Stimulated activated CD4-positive, alpha-beta T cell treated with anti-CD3 and anti-CD28 coated beads, Interleukin-12 subunit alpha, Interleukin-12 subunit beta, amount 100 ng/mL, for 24 hours (primary cell): ENCODE measurements at places on chromosomes 7 and 10.

DNA sequence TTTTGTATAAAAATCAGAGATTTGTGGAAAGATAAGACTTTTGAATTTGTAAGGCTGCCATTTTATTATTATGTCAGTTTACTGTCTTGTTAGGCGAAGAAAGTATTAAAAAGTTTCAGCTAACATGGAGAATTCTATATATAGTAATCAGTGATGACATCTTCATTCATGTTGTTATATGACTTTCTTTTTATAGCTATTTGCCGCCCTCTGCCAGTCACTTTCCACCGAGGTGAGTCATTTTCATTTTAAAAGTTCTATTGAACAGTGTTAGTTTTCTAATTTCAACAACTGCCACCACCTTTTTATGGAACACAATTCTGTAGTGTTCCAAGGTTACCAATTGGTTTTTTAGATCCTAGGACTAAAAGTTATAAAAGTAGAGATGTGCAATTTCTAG lies 11.8 kb downstream of the CUTC start:
- DNase-seq, result no peak

DNA sequence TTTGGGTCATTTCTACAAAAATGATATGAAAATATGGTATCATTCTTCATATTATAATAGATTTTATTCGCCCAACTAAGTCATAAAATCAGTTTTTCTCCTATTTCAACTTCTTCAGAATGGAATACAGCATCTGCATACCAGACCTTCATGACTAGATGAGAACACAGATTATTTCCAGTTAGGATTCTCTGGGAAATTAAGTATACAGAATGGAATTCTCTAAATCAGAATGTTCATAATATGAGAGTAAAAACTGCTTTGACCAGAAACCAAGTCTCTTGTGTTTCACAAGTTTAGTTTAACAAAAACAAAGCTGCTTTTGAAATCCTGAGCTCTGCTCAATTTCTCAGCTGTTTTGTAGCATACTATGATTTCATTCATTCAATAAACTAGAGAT lies 160.3 kb upstream of the SEMA3A start:
- DNase-seq, result no peak

- no peak for DNase-seq
Measured at GRCh38 chr7:24591152-24591551, 17.9 kb downstream of the PALS2 start.

GRCh38 chr10:124465003-124465776 lies 3.6 kb downstream of the LHPP start:
- DNase-seq, result no peak

DNA sequence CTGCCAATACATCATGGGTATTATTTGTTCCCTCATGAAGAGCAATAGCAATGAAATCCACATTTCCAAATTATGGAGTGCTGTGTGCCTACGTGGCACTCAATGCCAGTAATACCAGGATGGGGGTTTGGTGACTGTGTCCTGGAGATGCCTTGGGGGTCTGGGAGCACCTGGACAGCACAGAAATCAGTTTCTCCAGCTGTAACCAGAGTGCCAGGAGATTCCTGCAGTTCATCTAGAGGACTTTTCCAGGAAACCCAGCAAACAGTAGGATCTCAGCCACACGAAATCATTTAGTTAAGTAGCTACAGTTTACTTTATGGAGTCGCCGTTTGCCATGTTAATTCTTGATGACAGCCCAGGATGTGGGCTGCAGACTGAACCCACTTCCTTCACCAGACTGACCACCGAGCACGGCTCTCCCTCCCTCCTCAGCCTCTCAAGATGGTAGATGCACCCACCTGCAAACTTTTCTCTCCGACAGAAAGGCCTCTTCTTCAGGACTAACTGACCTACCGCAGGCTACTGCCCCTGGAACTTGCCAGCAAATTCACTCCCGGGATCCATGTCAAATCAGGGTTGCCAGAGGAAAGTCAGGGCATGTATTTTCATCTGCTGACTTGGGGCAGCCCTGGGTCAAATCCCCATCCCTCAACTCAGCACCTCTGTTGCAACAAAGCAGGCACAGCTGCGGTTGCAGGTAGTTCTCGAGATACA lies 30.3 kb downstream of the MKI67 start:
- DNase-seq, result no peak

GRCh38 chr10:92993699-92994272 lies 66.8 kb upstream of the CYP26C1 start:
- no peak for DNase-seq

DNA sequence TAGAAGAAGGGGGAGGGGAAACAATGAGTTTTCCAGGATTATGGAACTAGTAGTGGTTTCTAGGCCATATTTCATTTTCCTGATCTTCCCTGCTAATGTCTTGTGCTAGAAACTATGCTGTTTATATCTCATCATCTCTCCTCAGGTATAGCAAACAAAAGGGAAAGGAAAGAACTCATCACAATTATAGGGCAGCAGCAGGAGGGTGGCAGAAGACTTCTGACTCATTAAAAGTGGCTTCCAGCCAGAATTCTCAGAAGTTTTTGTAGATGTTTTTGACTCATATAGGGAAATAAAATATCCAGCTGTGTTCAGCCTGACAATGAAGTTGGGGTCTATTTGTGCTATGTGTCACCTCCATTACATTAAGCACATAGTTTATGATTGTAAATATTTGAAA lies 6.5 kb downstream of the AHR start:
- no peak for DNase-seq

DNA sequence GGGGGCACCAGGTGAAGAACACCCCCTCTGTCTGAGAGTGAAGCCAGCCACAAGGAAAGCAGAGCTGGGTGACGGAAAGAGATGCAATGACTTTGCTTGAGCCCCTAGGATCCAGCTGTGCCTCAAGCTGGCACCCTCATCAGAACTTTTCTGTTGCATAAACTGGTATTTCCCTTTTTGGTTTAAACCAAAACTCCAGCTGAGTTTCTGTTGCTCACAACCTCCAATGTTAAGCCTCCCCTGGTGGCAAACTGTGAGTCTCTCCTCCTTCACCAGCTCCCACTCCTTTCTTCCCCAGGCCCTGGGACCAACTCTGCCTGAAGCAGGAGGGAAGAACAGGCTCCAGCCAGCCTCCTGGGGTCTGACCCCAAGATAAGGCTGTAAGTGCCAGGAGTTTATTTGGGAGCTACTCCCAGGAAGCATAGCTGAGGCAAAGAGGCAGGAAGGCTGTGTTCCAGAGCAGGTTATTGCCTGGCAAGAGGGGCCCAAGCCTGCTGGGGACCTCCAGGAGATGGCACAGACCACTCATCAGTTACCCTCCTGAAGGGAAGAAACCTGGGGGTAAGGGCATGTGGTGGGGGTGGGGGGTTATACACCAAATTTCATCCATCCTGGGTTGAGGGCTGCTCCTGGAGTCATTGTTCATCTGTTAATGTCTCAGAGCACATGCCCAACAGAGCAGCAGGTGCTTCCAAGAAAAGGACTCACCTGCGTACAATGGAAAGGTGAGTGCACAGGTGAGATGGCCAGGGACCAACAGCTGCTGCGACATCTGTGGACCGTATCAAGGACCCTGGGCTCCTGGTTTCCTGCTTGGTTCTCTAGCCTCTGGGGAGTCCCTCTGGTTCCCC lies 73.3 kb upstream of the NANOS1 start:
- no peak for DNase-seq

DNA sequence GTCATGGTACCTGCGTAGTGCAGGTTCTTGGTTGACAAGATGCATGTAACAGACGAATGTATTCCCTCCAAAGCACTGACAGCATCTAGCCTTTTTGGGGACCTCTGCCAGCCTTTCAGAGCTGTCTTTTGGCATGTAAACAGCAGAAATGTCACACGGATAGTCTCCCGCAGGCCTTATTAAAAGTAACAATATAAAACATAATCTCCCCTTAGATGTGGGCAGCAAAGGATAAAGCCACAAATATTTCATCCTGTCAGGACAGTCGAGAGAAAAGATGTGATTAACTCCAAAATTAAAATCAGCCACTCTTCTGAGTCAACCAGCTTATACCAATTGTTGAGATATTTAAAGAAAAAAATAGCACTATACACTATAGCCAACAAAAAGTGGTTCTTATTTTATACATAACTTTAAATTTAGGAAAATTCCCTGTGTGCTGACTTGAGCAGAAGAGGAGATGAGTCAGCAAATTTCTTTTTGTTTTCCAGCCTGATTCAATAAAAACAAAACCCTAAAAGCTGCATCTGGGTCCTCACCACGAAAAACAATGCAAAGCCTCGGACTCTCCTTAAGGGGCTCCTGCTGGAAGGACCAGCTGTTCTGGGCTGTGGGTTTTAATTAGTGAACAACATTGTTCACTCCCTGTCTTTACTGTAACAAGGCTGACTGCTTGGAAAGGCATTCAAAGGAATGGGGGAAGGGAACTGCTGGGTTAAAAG lies 240.2 kb downstream of the ADAM12 start:
- DNase-seq, result no peak

DNA sequence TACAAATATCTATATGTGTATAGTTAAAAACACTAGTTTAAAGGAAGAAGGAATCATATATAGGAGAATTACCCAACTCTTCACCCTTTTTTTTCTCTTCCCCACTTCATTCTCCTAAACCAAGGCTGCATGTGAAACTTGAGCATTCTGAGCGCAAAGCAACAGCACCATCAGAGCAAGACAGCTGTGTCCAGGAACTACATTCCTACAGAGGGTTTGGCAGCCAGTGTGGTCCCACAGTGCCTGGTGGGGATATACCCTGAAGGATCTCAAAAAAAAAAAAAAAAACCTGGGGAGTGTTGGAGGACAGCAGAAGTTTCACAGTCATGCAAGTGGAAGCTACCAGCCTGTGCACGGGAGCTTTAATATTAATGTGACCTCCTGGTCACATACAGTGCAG lies 310.4 kb downstream of the CTNNA3 start:
- no peak for DNase-seq

DNA sequence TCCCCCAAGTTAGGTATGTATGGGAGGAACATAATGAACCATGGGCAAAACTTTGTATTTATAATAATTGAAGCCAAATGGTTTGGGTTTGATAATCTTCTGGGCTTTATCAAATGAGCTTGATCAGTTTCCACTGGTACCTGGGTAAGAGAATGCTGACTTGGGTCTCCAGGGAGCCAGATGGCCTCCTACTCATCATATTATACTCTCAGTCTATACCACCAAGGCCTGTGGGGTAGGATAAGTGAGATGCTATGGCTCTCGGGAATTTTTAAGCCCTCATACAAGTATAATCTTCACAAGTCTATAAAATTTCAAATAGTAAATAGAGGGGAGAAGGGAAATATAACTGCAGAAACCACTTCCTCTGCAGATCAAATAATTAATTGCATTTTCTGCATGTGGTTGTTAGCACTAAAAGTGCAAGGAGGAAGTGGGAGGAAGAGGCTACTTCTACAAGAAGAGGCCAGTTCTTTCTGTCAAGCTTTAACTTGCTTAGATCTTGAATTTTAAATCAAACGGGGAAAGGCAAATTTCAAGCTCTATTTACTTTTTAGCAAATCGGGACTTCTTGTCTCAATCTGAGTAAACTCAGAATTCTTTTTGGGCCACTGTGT lies 349.0 kb downstream of the SORCS1 start:
- DNase-seq, result no peak
